ENCODE measurements at places on chromosomes 2 and 18.

DNA sequence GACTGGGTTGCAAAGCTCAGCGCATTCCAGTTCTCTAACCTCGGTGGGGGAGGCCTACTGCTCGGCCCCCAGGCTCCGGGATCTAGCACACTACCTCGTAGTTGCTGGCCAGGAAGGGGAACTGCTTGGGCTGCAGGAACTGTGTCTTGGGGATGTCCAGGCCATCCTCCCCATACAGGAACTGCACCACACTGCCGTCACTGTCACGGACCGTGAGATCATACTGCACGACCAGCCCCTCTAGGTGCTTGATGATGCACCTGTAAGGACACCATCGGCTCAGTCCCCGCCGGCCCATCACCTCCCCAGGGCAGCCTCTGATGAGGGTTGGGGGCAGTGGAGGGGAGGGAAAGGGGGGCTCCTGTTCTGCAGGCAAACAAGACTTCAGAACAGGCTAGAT is 61.6 kb downstream of the POLR1A start:
- no peak for DNase-seq

- no peak for DNase-seq
Measured at GRCh38 chr2:29113027-29113686, 2.1 kb upstream of the CLIP4 start.

DNA sequence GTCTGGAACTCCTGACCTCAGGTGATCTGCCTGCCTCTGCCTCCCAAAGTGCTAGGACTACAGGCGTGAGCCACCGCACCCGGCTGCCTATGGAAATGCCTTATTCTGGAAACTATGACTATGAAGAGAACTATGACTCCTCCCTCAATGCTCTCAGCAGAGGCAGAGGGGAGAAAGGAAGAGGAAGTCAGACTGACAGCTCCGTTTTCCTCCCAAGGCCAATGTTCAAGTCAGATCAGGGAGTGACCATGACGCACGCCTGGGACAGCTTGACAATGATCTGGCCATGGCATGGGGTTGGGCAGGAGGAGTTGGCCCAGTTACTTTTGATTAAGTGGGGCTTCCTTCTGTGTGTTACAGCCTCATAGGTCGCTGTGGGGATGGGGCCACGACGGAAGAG is 44.3 kb upstream of the MRPL33 start:
- no peak for DNase-seq

DNA sequence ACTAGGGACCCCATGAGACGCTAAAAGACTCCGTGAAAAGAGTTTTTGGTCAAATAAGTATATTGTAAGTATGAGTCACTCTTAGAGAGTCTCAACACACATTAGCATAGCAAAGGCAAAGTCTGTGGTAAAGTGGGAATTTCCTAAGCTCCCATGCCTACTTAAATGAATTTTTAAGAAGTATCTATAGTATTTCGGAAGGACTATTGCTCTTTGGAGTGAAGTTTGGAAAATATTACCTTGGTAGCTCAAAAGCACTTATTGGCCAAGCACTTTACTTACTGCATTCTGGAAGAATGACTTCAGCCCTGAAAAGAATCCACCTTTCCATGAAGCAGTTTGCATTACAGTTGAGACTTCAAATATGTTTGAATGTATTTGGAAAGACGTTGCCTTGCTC is 57.1 kb downstream of the CAVIN2 start:
- no peak for DNase-seq

DNA sequence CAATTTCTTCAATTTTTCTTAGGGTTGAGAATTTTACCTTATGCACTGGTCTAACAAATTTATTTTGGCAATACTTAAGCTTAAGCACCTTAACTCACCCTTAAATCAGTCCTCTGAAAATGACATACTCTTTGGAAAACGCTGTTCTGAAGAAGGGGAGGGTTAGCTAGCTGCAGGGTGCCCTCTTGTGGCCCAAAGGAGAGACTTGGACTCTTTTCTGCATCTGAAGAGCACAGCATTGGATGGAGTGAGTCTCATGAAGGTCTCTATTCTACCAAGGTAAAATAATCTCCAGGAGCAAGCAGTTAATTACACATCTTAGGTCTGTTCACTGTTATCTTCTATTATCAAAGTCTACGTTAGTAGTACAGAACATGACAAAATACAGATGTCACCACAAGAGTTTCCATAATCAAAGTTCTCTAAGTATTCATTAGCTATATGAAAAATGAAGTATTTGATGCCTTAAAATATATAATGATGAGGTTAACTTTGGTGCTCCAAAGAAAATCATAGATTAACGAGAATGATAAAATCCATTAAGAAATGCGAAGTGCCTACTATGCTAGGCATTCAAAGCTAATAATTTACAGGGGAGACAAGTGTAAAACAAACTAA is 24.4 kb downstream of the PUM2 start:
- no peak for DNase-seq

- DNase-seq, result no peak
Measured at GRCh38 chr2:113976277-113976928, 86.5 kb downstream of the ACTR3 start.

GRCh38 chr2:83224591-83225200 is 1234.4 kb downstream of the SUCLG1 start:
- DNase-seq, result no peak

Measured in stimulated activated CD8-positive, alpha-beta memory T cell treated with anti-CD3 and anti-CD28 coated beads, Interleukin-4, amount 100 ng/mL, for 4 hours (primary cell).